ENCODE measurements at places on chromosomes 6 and 20.

DNA sequence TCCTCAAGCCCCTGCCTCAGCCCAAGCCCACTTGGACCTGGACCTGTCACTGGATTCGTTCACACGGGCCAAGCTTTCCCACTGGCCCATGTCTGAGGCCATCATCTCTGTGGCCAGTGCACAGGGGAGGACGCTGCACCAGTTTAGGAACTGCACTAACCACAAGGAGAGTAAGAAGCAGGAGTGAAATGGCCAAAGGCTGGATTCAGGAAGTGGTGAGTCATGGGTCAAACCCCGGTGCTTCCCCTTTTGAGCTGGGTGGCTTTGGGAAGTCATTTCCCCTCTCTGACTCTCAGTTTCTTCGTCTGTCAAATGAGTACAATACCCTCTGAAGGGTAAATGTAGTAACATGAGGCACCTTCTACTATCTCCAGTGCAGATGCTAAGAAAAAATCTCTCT lies 87.9 kb downstream of the CD40 start:
- DNase-seq: peak; percentile 86

DNA sequence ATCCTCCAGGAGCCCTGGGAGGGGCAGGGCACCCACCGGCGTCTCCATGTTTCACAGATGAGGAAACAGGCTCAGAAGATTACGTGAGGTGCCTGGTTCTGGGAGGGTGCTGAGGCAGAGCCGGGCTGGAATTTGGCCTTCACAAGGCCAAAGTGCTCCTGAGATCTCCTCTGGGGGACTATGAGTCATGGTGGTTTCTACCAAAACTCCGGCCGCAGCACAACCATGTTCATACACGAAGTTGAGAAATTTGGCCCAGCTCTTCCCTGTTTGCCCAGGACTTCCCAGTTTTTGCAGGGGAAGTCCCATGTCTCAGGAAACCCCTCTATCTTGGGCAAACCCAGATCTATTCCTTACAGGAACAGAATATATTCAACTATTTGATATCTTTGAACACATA lies 172.9 kb upstream of the CDYL start:
- DNase-seq: no peak

- no peak for DNase-seq
Observed at GRCh38 chr6:101703311-101703710, 309.8 kb downstream of the GRIK2 start.

DNA sequence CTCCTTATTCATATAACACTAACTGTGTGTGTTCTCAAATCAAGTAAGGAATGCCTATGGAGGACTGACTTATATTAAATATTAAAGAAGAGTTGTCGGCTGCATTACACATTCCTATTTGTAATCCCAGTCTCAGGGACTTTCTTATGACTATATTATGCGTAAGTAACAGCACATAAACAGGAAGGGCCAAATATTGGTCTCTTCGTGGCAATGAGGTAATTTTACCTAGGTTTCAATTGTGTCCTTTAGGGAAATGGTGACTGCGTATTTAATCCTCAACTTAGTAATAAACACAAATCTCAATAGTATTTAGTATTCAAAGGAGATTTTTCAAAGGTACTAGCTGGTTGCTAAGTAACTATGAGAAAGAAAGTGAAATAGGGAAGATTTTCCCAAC lies 22.8 kb upstream of the EPM2A start:
- DNase-seq: no peak

DNA sequence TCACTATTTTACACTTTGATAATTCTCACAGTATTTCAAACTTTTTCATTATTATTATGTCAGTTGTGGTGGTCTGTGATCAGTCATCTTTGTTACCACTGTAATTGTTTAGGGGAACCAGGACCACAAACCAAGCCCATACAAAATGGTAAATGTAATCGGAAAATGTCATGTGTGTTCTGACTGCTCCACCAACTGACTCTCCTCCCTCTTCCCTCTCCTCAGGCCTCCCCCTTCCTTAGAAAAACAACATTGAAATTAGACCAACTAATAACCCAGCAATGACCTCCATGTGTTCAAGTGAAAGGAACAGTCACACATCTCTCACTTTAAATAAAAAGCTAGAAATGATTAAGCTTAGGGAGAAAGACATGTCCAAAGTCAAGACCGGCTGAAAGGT lies 63.8 kb downstream of the GMDS start:
- no peak for DNase-seq

GRCh38 chr20:38601216-38602184 lies at the start of gene ARHGAP40:
TSS of gene ARHGAP40 (plus strand) at chr20:38601809.
- DNase-seq: no peak

DNA sequence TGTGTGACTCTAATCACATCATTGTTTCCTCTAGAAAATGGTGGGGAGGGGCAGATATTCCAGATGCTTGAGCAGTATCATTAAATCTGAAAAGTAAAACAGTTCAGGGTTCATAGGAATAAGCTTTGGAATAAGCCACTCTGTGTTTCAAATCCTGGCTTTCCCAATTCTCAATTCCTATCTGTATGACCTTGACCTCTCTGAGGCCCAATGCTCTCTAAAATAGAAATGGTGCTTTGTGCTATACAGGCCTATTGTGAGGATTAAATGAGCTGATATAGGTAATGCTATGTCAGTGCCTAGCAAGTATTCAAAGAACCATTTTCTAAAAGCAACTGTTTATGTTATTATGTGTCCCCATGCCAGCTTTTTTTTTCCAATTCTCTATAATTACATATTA lies 209.0 kb upstream of the PRSS16 start:
- DNase-seq: no peak

DNA sequence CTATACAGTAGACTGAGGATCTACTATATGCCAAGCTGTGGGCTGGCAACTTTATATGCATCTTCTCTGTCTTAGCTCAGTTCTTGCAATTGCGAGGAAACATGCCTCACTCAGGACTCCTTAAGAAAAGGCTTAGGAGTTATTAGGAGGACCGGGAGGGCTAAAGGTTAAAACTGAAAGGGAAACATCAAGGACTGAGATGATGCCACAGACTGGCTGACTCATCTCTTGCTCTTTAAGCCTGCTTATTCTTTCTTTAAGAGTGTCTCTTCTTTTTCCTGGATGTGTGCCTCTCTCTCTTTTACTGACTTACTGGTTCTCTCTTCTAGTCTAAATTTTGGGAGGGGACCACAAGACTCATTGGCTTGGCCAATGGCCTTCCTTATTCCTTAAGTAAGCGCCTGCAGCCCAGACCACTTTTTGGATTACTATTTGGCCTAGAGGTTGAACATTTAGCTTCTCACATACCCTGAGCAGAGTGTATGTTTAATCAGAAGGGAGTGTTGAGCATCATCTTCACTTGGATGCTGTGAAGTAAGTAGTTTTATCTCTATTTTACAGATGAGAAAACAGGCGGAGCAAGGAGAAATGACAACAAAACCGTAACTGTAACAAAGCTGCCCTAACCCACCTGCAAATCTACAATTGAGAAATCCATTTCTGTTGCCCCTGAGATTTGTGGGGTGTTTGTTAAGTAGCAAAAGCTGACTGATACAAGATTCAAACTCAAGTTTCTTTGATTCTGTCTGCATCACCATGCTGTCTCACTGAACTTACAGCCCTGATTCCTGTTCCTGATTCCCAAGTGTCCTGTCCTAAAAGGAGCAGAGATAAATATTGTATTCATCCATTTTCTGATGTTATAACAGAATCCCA lies 7.2 kb upstream of the SDC4 start:
- peak; percentile 35 for DNase-seq

GRCh38 chr6:149061930-149062329 lies 255.6 kb upstream of the TAB2 start:
- DNase-seq: peak; percentile 30

DNA sequence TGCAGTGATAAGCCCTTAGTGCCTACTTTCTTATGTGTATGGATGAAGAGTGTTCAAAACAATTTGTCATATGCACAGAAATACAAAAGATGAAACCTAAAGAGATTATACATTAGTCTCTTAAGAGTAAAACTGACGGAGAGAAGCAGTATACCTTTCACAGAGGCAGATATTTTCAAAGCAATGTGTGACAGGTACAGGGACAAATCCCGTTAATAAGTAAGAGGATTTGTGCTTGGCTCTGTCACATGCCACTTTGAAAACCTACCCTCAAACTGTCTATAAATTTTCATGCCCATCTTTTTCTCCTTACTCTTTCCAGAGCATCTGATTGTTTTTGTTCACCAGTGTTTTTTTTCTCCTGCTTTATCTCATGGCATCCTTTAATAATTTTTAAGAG lies 741.3 kb upstream of the MMS22L start:
- no peak for DNase-seq

GRCh38 chr6:9540534-9541126 lies 874.2 kb downstream of the TFAP2A start:
- DNase-seq: peak; percentile 79

DNA sequence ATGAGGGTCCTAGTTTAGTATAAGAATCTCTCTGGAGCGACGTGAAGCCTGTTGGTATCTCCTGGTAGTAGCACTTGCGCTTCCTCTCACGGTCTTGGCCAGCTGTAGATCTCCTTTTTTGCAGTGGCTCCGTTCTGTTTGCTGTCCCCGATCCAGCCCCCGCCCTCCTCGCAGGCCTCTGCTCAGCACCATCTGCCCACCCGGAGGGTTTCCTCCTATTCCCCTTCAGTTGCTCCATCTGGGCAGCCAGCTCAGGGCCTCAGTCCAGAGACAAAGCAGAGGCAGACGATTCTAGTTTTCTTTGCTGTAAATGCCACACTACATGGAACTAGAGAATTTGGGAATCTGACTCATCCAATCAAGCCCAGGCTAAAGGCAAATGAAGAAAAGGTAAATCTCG lies 126.6 kb downstream of the TIAM2 start:
- no peak for DNase-seq

- no peak for DNase-seq
Observed at GRCh38 chr20:23641936-23642751, 4.4 kb upstream of the CST3 start.

- no peak for DNase-seq
Observed at GRCh38 chr20:15267935-15268334, 930.5 kb upstream of the FLRT3 start.

GRCh38 chr20:53623134-53623453 lies 29.5 kb upstream of the ZNF217 start:
- no peak for DNase-seq

- DNase-seq: no peak
Observed at GRCh38 chr6:159701413-159701999, 8.5 kb upstream of the SOD2 start.

- no peak for DNase-seq
Observed at GRCh38 chr6:162153120-162153519, 574.4 kb downstream of the PRKN start.

DNA sequence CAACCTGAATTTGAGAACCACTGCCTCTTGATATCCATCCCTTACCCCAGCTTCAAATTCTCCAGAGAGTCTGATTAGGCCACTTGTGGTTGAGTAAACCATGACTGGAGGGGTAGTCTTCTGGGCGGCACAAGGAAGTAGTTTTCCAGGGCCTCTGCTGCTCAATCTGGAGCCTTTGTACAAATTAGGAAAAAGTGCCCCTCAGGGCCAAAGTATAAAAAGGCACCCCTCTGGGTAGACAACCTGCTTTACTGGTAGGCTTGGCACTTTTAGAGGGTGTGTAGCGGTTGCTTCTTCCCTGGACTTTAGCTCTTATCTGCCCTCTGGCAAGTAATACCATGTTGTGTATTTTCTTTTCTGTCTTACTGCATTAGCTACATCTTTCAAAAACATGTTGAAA lies 32.9 kb upstream of the RPL7L1 start:
- DNase-seq: no peak
